ENCODE measurements at places on chromosomes 3 and 15. TPM values are rescaled to one million over a fixed set of nuclear protein-coding genes. Genes with fewer than 3 reads are reported as not detected.

The TLR9 gene
- total RNA-seq = not detected

The PAK6 gene
- 30.4 TPM for total RNA-seq

The VEPH1 gene
- 11.5 TPM for total RNA-seq

The SGO1 gene
- total RNA-seq = 12.6 TPM

The TMC3 gene
- total RNA-seq = not detected

The GNAT1 gene
- not detected for total RNA-seq

The OXTR gene
- total RNA-seq = 21.5 TPM

The ZNF80 gene
- not detected for total RNA-seq

The CMTM6 gene
- 67.4 TPM for total RNA-seq

The CCRL2 gene
- total RNA-seq = 6.0 TPM

The HGD gene
- total RNA-seq = 0.11 TPM

The SLC6A11 gene
- 34.0 TPM for total RNA-seq

The TM6SF1 gene
- total RNA-seq = not detected

The IMPG2 gene
- 0.17 TPM for total RNA-seq

The PRR23C gene
- not detected for total RNA-seq

The MESP2 gene
- 1.3 TPM for total RNA-seq

The ACP3 gene
- total RNA-seq = 0.15 TPM

The TF gene
- not detected for total RNA-seq

The AEN gene
- 81.3 TPM for total RNA-seq

The AP3B2 gene
- not detected for total RNA-seq

All from PC-3 (cell line).